Stimulated activated CD4-positive, alpha-beta T cell treated with anti-CD3 and anti-CD28 coated beads, Interleukin-1b, Interleukin-23, amount 100 ng/mL, for 1 hour (primary cell): ENCODE measurements at places on chromosomes 7 and 10.

- no peak for DNase-seq
Measured at GRCh38 chr10:33623669-33624068, 289.2 kb upstream of the NRP1 start.

- DNase-seq, result no peak
Measured at GRCh38 chr7:127978421-127978820, 52.8 kb downstream of the LRRC4 start.

GRCh38 chr7:2736411-2736914 is 48.5 kb downstream of the AMZ1 start:
- no peak for DNase-seq

DNA sequence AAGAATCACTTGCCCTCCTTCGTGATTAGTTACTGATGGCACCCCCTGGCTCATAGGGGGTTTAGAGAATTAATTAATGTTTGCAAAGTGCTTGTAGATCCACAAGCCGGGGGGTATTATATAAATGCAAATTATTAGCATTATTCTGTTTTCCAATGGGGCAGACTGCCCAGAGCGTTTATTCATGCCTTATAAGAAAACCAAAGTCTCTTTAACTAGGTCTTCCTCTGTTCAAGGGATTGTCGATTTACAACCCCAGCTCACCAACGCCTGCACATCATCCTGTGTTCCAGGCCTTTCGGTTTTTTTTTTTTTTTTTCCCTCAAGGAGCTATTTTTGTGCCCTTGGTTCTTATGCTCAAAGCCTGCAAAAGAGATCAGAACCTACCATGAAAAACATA is 630.7 kb downstream of the PARD3 start:
- no peak for DNase-seq

GRCh38 chr7:73443548-73444255 is 10.1 kb downstream of the FZD9 start:
- no peak for DNase-seq

- DNase-seq, result peak; percentile 9
Measured at GRCh38 chr10:94279835-94280709, 82.7 kb downstream of the NOC3L start.

DNA sequence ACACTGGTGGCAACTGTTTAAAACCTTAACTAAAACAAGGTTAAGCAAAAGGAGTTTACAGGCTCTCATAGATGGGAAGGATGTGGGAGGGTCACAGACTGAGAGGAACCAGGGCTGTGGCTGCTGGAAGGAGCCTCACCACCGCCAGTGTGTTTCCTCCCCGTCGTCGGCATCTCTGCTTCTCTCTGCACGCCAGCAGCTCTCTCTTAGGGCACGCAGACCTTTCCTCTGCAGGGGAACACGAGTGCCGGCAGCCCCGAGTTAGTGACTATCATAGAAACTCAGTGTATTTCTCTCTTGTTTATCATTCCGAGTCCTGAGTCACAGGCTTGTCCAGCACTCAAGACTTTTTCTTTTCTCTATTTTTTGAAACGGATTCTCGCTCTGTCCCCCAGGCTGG is 8.1 kb upstream of the SH2D4B start:
- DNase-seq, result no peak
